ENCODE measurements at places on chromosomes 5 and 9.

DNA sequence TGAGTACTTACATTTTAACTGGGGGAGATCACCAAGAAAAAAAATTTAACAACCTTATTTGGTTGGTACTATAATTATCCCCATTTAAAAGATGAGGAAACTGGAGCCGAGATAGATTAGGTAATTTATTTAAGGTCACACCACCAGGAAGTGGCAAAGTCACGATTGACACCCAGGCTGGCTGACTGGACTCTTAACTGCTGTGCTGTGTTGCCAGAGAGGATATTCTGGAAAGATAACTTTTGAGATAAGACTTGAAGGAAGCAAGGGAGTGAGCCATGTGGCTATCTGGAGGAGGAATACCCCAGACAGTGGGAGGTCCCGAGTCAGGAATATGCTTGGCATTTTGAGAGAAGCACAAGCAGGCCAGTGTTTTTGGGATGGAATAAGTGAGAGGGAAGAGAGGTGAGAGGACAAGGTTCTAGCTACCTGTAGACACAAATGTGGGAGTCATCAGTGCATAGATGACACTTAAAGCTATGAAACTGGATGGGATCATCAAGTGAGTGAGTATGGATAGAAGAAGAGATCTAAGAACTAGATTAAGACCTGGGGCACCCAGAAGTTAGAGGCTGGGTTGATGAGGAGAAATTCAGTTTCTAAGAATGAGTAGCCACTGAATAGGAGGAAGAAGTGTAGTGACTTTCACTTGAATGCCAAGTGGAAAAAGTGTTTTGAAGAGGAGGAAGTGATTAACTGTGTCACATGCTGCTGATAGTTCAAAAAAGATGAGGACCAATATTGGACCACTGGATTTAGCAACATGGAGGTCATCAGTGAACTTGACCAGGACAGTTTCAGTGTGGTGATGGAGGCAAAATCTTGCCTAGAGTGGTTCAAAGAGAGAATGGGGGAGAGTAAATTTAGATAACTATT is 25.6 kb downstream of the PDE8B start:
- DNase-seq: no peak

- no peak for DNase-seq
These were observed 20.0 kb downstream of the WNK2 start for GRCh38 chr9:93203718-93204469.

- DNase-seq: no peak
These were observed 27.4 kb upstream of the ENHO start for GRCh38 chr9:34550016-34550680.

DNA sequence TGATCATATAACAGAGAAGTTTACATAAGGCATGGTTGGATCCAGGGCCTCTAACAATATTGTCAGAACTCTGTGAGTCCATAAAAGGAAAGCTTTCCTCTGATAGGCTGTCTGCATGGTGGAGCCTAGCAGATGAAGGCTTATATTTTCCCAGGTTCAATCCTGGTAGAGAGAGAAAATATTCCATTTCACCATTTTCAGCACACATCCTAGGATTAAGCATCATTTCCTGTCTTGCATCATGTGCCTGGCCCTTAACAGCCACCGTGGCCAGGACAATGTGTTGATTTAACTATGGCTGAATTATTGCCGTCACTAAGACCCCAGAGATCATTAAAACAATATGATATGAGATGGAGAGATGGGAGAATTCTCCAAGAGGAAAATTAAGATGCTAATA is 90.9 kb upstream of the GRIA1 start:
- no peak for DNase-seq

- peak; percentile 61 for DNase-seq
These were observed 73.8 kb downstream of the DAB2IP start for GRCh38 chr9:121725008-121725775.

- DNase-seq: no peak
These were observed 25.6 kb downstream of the UNC5A start for GRCh38 chr5:176835918-176836317.

DNA sequence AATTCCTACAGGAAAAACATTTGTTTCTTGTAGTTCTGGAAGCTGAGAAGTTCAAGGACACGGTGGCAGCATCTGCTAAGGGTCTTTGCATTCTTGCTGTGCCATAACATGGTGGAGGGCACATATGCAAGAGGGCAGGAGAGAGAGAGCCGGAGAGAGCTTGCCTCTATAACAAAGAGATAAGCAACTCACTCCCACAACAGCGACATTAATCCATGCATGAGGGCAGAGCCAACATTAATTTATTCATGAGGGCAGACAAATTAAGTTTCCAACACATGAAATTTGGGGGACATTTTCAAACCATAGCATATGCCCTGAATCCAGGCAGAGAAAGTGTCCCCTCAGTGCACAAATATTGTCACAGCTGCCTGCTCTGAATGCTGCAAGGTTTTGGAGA is 4.4 kb upstream of the GTF3C5 start:
- DNase-seq: no peak

DNA sequence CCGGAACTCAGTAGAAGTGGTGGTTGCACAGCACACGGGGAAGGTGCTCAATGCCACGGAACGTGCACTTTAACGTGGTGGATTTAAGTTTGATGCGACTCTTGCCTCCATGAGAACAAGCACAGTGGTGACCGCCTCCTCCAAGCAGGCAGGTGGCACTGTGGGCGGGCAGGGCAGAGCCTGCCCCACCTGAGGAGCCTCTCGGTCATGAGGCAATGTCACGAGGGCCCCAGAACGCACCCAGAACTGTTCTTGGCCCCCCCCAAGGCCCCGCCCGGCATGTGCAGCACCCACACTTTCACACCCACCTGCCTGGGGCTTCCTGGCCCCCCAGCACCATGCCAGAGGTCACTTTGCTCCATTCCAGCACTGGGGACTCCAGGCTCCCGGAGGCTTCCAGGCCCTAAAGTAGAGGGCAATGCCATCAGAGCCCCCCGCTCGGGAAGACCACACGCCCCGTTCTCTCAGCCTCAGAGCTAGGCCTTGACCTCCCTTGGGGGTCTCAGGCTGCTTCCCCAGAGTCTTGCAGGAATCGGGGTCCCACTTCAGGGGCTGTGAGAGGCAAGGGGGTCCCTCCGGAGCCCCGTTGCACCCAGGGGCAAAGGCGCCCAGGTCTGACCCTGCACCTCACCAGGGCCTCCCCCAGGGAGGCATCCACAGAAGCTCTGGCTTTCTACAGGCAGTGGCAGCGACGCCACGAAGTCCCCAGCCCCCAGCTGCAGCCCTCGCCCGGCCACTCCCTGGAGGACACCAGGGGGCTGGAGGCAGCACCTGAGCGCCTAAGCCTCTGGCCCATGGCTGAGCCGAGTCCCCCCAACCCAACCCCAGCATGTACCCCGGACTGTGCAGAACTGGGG is 14.0 kb downstream of the CCDC187 start:
- DNase-seq: no peak

DNA sequence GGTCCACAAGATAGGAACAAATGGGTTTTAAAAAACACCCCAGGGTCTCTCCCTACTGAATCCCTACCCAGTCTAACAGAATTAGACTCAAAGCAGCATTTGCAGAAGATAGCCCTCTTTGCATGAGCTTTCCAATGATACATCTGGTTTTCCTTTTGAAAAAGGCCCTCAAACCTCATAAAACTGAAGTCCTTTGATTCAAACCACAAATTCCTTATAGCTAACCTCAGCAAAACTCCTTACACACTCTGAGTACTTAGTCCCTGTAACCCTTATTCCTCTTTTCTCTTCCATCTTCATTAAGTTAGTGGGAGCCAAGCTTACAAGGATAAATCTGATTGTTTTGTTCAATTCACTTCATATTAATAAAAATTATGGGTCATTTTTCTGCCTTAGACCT is 90.5 kb upstream of the TNC start:
- DNase-seq: no peak

DNA sequence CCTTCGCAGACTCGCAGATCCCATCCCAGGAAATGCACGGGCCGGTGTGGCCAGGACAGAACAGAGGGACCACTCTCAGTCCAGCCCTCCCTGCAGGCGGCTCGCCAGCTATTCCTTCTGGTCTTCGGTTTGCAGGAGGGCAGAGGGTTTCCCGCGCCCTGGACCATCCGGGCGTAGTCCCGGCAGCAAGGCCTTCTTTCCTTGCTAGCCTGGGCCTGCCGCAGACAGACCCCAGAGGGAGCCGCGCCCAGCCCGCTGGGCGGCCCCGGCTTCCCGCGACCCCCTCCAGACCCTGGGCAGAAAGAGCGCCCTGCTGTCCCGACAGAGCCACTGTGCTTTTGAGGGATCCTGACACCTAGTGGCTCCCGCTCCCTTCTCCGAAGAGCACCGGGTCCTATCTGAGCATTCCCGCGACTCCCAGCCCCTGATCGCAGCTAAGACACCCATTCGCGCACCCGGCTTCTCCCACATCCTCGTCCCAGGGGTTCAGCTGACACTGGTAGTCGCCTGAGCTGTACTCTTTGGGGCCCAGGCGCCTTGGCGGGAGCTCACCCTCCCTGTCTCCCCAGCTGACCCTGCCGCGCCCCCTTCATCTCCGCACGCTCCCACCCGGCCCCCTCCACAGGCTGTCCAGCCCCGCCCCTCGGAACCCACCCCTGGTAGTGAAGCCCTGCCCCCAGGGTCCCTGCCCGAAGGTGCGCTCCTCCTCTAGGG is 1.1 kb downstream of the CFAP90 start:
- DNase-seq: no peak

DNA sequence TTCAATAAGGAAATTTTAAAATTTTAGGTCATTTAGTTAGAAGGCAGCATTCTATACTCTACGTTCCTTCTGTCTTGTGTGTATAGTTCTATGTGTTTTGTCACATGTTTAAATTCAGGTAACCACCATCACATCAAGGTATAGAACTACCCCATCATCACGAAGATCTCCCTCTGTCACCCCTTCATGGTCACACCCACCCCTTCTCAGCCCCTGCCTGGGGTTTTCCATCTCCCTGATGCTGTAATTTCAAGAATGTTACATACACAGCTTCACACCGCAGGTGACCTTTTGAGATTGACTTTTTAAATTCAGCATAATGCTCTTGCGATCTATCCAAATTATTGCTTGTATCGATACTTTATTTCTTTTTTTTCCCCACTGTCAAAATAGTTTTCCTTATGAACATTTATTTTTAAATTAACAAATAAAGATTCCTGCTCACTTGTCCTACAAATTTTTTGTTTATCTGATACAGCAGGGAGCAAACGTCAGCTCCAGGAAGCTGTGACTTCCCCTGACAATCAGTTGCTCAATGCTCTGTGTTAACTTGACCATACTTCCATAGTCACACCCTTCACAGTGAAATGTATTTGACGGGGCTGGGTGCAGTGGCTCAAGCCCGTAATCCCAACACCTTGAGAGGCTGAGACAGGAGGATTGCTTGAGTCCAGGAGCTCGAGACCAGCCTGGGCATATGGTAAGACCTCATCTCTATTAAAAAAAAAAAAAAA is 10.2 kb downstream of the BTNL8 start:
- DNase-seq: no peak

DNA sequence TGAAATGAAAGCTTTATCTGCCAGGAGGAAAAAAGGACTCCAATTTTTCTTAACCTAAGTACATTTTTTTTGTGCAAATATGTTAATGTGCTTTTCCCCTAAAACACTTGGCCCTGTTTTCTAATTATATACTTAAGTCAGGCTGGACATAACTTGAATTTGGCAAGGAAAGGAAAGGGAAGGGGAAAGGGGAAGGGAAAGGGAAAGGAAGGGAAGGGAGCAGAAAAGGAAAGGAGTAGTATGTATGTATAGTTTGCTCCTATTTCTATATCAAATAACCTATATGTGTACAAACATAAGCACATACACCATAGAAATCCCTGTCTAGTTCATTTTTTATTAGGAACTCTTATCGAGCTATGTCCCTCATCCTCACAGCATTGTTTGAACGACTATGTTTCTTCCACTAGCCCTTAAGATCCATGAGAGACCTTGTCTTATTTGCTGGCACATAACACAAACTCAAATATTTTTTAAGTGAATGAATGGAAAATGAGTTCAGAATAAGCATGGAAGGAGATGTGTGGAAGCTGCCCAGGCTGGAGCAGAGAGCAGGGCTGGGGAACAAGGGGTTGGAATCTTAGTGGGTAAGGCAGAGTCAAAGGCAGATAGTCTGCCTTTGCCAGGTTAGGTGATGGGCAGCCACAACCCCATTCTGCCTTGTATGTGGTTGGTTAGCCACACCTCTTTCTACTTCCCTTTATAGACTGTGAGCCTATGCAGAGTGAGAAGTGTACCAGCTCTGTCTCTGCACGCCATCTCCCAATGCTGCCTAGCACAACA is 70.0 kb downstream of the KLHL3 start:
- no peak for DNase-seq

DNA sequence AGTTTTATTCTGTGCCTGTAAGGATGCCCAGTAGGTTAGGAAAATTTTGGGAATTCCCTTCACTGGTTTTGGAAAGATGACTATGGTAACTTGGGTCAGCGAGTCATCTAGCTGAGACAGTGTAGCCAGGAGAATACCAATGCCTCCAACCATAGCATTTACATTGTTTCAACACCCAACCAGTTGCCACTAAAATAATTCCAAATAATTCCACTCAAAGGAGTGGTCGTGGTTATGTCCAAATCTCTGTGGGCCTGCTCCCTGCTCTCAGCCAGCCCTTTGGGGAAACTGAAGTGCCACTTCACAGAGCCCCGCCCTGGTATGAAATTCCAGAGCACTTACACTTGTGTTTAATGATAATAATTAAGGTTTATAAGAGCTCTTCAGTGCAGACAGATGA is 310.5 kb downstream of the PLK2 start:
- no peak for DNase-seq

- peak; percentile 28 for DNase-seq
These were observed 477.0 kb upstream of the RGMB start for GRCh38 chr5:98296426-98296825.

- DNase-seq: no peak
These were observed 68.8 kb downstream of the ELL2 start for GRCh38 chr5:95892784-95893354.

All from foreskin melanocyte (primary cell).